ENCODE measurements at places on chromosomes 11 and 22.

DNA sequence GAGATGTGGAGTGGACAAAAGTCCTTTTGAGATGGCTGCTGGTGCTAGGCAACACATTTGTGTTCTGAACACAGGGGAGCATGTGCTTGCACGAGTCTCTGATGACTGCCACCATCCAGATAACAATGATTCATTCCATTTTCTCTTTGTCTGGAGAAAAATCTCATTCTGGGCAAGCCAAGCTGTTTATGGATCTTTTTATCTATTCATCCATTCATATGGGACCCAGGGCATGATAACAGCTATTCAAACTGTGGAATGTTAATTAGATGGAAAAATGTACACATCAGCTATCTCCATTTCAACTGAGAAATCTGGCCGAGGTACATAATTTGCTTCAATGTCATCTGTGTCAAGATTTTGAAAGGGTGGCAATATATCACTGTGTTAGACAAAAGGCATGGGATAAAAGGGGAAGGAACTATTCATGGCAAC lies 117.5 kb upstream of the ZBED5 start:
- DNase-seq = no peak

DNA sequence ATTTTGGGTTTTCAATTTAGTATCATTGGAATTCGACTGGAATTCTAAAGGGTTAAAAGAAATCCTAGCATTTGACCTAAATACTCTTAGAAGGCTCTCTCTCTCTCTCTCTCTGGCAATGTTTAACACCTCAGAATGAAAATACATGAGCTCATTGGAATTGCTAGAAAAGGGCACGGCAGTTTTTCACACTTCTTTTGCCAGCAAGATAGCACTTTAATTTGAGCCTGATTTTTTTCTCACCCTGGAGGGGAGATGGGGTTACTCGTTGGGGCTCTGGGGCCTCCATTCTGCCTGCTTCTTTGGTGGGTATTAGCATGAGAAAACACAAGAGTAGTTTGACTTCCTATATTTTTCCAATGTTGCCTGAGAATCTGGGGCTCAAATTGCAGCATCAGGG lies 22.8 kb upstream of the CLMP start:
- DNase-seq = no peak

GRCh38 chr11:75400146-75400865 lies 988 bp downstream of the RPS3 start:
- no peak for DNase-seq

DNA sequence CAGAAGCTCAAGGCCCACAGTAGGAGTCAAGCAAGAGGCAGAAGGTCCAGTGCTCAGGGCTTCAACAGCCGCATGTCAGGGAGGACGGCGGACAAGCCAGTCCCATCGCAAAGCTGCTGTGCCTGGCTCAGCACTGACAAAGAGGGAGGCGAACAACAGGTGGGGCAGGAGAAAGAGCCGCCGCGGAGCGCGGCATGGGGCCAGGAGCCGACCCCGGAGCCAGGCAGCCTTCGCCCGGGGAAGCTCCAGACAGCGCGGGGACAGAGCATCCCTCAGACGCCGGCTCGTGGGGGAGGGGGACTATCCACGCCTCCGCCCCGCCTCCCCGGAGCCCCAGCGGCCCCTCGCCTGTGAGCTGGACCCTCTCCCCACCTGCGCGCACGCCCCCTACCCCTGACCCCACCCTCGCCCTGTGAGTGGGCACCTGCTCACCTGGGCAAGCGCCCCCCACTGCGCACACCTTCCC lies 369 bp downstream of the DHCR7 start:
- no peak for DNase-seq

- no peak for DNase-seq
These were observed 810.7 kb downstream of the TBC1D22A start for GRCh38 chr22:47573141-47573540.

DNA sequence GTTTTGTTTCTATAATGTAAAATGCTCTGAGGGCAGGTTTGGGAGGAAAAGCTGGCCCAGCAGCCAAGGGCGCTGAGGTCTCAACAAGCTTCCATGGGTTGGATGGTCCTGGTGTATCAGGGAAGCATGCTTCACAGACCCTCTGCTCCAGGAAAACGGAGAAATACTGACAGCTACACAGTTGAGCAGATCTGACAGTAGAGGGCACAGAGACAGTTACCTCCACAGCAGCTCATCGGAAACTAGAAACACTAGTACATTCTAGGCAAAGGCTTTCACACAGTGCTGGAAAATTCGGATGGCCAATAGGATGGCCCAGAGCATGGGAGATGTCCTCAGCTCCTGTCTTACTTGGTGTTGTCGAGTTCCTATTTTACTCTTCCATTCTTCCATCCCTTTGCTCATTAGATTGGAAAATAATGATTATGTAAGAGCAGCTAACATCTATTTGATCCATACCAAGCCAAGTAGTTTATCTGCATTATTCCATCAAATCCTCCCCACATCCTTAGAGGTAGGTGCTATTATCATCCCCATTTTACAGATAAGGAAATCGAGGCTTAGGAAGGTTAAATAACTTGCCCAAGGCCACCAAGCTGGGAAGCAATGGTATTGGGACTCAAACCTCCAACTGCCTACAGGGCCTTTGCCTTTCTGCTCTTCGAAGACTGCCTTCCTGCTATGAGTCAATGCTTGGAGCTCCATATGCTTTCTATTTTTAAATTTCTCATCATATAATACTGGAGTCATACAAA lies 28.3 kb downstream of the LMO2 start:
- DNase-seq = no peak

GRCh38 chr11:102604875-102605274 lies 20.3 kb downstream of the MMP20 start:
- no peak for DNase-seq

GRCh38 chr22:48279461-48279756 lies 1517.0 kb downstream of the TBC1D22A start:
- no peak for DNase-seq

DNA sequence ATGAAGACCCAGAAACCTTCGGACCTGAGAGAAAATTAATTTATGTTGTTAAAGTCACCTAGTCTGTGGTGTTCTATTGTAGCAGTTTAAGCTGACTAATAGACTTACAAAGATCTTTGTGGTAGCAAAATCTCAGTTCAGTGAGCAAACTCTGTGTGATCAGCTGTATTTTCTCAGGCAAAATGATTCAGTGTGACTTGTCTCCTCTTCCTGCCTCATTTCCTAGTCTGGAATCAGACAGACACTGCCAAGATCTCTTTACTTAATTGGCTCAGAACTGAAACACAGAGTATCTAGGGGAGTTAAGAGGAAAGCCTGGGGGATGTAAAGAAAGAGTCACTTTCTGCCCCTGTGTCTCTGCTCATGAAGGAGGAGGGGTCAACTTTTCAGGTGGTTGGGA lies 564.7 kb downstream of the KCNA4 start:
- no peak for DNase-seq

- no peak for DNase-seq
These were observed 58.3 kb downstream of the CDKN1C start for GRCh38 chr11:2827256-2827655.

DNA sequence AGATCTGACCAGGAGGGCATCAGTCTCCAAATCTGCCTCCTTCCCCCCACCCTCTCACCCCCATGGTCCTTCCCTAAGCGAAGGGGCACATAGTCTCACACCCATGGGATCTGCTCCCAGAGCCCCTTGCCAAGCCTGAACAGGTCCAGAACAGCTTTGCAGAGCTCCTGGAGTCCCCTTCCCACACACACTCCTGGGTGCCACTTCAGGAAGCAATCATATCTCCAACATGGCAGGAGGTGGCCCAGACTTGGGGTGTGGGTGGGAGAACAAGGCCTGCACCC lies 63.0 kb downstream of the MICAL3 start:
- DNase-seq = no peak

GRCh38 chr11:13463779-13464290 lies 813 bp upstream of the BTBD10 start:
- DNase-seq = no peak

DNA sequence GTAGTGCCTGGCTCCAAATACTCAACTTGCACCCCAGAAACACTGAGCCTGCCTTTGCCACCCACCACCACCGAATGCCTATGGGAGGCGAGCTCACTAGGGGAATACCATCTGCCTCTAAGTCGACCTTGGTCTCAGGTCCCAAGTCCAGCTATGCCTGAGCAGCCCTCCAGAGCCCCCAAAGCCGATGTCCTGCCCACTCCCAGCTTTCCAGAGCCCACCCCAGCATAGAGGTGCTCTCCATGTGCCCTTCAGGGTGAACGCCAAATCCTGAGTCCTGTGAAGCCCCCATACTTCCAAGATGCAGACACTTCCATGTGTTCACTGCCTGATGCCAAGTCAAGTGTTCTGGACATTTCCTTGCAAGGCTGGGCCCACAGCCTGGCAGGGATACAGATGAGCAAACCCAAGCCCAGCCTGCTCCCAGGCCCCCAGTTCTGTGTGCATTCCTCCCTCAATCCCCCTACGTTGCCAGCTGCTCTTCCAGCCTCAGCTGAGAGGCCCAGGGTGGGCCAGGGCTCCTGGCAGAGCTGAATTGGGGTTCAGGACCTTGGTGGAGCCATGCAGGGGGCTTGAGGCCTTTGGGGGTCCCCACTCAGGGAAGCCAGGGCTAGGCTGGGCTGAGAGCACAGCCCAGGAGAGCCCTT lies 2.6 kb upstream of the KMT5B start:
- no peak for DNase-seq

GRCh38 chr11:82494988-82495432 lies 238.7 kb downstream of the FAM181B start:
- no peak for DNase-seq

DNA sequence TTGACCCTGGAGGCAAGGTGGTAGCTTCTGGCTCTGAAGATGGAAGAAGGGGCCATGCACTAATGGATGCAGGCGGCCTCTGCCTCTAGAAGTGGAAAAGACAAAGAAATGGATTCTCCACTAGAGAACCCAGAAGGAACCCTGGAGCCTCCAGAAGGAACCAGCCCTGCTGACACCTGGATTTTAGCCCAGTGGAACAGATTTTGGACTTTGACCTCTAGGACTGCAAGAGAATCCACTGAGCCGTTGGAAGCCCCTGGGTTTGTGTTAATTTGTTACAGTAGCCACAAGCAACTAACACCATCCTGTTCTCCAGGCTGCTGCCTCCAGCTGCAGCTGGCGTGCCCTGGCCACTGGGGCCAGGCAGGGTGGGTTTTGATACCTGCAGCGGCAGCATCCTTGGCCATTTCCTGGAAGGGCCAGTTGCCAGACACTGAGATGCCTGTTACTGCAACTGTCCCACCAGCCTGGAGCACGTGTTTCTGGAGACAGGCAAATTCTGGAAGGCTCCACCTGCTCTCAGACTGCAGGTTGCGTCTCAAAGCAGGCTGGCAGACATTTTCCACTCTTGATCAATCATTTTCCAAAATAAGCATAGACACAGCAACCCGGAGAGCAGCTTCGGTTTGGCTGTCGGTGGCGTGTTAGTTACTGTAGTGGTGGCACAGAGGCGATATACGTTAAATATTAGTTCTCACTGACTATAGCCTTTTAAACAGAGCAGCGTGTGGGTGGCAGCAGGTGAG lies 76.8 kb upstream of the PARVG start:
- no peak for DNase-seq

DNA sequence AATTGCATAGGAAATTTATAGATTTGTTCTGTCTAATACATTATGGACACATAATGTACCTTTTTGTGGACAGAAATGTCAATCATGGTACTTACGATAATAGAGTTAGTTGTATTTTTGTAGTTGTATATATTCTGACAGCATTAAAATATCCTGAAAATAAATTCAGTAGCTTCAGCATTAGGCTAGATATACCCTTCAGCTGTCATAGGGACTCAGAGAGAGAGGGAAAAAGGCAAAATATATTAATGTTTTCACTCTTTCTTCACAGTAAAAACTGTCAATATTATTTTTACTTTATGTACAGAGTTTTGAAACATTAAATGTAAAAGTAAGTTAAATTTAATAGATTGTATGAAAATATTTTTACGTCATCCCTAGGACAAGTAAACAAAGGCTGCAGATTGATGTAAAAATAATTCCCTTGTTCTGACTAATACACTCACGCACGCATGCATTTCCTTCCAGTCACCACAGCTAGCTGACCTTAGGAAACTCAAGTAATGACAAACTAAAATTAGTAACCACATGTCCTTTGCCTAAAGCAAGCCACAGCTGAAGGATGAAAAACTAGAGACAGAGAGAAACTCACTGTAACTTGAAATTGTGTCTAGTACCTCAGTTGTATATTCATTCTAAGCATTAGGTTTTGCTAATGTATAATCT lies 104.7 kb upstream of the CARD18 start:
- DNase-seq = no peak

DNA sequence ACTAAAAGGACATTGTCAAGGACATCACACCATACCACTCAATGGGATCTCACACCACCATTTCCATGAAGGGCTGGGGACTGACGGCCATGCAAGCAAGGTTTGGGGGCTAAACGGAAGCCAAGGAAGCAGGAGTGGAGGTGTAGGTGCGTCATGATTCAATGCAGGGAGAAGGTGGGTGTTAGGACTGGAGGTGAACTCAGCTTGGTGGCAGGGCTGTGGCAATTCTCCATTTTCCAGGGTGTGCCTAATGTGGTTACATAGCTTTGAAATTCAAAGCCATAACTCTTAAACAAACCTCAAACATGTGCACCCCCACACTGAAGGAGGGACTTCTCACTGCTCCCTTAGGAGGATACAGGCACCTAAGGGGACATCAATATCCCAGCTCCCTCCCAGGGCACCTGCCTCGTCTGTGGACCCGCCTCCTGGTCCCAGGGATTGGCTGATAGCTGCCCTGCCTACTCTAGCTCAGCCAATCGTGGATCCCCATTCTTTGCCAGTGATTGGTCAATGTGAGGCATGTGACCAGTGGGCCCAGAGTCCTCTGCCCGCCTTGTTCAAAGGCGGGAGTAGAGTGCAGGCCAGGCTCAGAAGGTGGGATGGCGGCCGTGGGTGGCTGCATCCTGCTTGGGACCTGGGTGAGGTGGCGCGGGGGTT lies 64.6 kb downstream of the CTTN start:
- no peak for DNase-seq

DNA sequence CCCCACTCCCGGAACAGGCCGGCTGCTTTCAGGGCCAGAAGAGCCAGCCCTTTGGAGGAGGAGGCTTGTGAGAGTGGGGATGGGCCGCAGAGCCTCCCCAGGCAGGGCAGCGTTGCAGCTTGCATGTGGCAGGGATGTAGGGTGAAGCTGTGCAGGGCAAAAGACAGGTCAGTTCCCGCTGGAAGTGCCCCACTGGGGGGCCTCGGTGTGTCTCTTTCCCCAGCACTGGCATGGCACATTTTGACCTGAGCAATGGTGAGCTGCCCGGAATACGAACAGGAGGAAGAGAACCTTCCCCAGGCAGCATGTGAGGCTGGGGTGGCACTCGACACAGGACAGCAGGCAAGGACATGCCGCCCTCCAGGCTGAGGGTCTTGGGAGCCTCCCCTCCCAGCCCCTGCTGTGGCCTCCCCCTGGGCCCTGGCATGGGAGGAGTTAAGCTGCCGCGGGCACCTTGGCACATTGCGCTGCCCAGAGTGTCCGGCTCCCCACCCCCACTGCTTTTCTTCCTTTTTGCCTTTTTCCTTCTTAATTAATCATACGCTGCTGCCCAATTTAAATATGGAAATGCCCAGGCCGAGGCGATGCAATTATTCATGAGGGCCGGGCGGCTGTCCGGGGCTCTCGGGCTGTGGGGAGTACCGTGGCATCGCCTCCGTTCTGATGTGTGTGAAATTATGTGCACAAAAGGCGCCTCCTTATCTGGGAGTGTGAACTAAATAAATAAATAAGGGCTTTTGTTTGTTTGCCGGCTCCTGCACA lies 76.0 kb upstream of the WNT7B start:
- no peak for DNase-seq

All from stimulated activated CD4-positive, alpha-beta T cell treated with anti-CD3 and anti-CD28 coated beads, TNF-alpha, amount 100 ng/mL, for 1 hour (primary cell).